ENCODE measurements at places on chromosomes 3 and 15.

GRCh38 chr3:28544236-28544635 lies 195.6 kb upstream of the AZI2 start:
- no peak for DNase-seq

- no peak for DNase-seq
These were observed 26.9 kb downstream of the PIERCE2 start for GRCh38 chr15:55434989-55435825.

DNA sequence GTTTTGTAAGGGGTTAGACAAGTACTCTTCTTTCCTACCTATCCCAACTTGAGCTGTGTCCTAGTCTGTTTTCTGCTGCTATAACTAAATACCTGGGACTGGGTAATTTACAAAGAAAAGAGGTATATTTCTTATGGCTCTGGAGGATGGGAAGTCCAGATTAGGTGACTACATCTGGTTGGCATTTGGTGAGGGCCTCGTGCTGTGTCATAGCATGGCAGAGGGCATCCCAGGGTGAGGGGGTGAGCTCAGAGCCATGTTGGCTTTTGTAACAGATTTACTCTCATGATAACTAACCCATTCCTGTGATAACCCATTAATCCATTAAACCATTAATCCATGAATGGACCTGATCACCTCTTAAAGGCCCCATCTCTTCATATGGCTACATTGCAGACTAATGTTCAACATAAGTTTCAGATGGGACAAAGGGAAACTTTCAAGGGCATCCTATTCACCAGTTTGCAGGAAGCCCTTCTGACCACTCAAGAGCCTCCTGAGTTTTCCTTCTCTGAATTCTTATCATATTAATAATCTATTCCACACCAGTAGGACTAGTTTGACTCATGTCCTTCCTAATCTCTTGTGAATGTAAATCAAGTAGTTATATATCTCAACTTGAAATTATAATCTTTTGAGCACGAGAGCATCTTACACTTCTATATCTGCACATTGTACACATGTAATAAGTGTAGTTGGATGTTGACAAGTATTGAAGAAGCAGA lies 185.7 kb upstream of the ZPLD1 start:
- DNase-seq = no peak

- peak; percentile 8 for DNase-seq
These were observed 79.6 kb upstream of the SPATA12 start for GRCh38 chr3:56980798-56981390.

- no peak for DNase-seq
These were observed 424 bp downstream of the EAF2 start for GRCh38 chr3:121835465-121835801.
